CD4-positive, alpha-beta memory T cell (primary cell): ENCODE measurements at places on chromosomes 12 and 14.

DNA sequence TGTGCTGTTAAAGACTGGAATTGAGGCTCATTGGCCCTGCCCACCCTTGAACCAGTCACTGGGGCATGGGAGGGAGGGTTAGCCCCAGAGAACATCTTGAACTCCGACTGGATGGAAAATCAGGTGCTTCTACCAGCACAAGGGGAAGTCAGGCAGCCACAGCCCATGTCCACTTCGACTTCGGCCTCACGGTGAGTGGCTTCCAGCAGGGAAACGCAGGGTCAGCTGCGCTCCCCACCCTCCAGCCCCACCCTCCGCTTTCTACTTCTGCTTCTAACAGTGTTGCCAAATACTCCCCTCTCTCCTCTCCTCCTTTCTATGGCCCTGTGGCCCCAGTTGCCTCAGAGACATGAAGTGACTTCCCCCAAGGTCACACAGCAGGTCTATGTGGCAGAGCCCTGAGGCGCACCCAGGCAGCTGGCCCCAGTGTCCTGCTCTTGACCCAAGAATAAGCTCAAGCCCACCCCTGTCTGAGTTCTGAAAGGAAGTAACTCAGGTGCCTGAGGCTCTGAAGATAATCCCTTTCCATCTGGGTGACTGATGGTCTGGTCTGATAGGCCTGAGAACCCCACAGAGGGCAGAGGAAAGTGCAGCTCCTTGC, 11.9 kb upstream of the SH2B3 start:
- DNase-seq = no peak

GRCh38 chr14:57066887-57067513, 201.7 kb downstream of the EXOC5 start:
- no peak for DNase-seq

GRCh38 chr14:99921425-99921824, 128.2 kb downstream of the EML1 start:
- DNase-seq = no peak

- no peak for DNase-seq
Measured at GRCh38 chr12:71652656-71653055, 11.0 kb downstream of the ZFC3H1 start.

GRCh38 chr12:33721561-33721960, 281.9 kb upstream of the SYT10 start:
- DNase-seq = no peak

DNA sequence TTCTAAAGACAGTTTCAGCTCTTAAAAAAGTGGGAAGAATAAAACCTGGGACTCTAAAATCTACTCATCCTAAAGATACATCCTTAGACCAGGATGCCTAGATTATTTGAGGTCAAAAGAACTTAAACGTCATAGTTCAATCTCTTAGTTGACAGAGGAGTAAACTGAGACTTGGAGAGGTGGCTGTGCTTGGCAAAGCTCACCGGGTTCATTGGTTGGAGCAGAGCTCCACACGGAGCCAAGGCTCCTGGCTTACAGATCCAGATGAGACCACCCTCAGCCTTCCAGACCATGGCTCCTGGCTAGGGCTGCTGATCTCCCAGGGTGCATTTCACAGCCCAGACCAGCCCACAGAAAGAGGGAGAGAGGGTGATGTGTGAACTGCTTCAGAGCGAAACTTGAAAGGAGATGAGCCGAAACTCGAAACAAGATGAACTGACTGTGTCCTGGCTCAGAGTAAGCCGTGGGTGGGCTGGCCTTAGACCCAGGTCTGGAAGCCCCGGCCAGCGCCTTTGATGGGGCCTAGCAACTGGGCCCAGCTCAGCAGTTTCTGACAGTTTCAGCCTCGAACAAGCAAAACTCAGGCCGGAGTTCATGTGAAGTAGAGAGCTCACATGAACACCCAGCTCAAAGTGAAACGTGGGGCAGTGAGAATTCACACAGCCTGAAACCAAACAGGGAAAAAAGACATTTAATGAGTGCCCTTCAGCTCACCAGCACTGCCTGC, 1044.8 kb downstream of the BCL11B start:
- peak; percentile 22 for DNase-seq
